Substantia nigra (tissue), 51 donors: ENCODE measurements at places on chromosomes 11 and 22.

- no peak for DNase-seq
Observed at GRCh38 chr11:94528551-94528950, 15.2 kb upstream of the FUT4 start.

- no peak for DNase-seq
Observed at GRCh38 chr11:103609117-103610066, 427.0 kb upstream of the DDI1 start.

- no peak for DNase-seq
Observed at GRCh38 chr11:11081288-11081687, 223.4 kb upstream of the ZBED5 start.

GRCh38 chr22:20422271-20423007 is 15.2 kb downstream of the SCARF2 start:
- DNase-seq = no peak

GRCh38 chr22:27378995-27379394 is 422.6 kb downstream of the MN1 start:
- DNase-seq = no peak

DNA sequence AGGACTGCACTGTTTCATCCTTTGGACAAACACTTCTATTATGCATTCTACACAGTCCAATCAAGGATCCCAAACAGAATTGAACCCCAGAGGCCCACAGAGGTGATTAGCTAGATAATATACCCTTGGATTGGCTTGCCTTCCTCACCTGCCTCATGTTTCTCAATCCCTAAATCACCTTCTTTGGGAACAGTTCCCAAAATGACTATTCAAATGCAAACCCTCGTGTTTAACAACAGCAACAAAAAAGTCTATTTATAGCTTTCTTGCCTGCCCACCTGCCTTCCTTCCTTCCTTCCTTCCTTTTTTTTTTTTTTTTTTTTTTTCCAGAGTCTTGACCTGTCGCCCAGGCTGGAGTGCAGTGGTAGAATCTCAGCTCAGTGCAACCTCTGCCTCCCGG is 180.0 kb downstream of the CNTN5 start:
- DNase-seq = no peak

GRCh38 chr11:114556135-114556534 is 3.5 kb downstream of the NXPE1 start:
- no peak for DNase-seq

DNA sequence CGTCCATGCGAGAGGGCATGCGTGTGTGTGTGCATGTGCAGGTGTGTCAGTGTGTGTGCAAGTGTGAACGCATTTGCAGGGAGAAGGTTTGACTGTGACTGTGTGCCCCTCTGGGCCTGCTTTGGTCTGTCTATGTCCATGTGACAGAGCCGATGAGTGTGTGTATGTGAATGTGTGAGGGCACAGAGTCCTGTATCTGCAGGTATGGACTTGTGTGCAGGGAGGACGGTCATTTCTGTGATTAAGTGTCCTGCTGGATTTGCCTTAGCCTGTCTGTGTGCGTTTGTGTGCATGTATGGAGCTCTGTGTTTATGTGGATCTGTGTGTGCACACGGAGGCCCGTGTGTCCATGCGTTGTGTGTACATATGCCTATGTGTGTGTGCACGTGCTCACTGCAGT is 5.4 kb downstream of the EMID1 start:
- no peak for DNase-seq

DNA sequence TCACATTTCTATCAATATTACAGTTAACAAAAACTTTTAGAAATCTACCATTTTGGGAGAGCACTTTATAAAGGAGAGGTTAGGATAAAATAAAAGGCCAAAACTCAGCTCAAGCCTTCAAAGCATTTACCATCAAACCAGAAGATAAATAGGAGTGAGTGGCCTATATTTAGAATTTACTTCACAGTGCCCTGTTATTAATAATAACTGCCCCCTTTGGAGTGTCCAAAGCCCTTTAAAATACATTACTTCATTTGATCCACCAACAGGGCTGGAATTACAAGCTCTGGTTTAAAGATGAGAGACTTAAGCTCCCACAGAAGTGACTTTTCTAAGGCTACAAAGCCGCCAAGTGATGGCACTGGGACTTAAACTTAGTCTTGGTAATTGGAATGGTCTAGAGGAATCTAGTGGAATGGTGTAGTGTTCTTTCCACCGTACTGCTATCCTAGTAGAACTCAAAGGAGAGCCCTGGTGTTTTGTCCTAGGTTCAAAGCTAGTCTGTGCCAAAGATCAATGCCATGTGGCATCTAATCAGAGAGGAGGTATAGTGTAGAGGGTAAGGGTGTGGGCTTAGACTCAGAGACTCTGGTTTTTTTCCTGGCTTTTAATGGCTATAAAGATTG is 21.2 kb upstream of the MTMR3 start:
- DNase-seq = no peak

GRCh38 chr22:42841444-42841843 is 15.6 kb downstream of the ARFGAP3 start:
- no peak for DNase-seq

DNA sequence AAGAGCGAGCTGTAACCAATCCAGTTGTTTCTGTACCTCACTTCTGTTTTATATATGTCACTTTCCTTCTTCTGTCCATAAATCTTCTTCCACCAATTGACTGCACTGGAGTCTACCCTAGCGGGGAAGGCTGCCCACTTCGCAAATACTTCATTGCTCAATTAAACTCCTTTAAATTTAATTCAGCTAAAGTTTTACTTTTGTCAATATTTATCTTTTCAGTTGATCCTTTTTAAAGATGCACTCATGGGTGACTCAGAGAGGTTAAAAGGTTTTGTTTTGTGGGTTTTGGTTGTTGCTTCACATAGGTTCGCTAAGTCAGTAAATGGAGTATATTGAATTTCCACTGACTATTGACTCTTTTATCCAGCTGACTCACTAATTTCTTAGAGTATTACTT is 597.2 kb downstream of the DLG2 start:
- no peak for DNase-seq

DNA sequence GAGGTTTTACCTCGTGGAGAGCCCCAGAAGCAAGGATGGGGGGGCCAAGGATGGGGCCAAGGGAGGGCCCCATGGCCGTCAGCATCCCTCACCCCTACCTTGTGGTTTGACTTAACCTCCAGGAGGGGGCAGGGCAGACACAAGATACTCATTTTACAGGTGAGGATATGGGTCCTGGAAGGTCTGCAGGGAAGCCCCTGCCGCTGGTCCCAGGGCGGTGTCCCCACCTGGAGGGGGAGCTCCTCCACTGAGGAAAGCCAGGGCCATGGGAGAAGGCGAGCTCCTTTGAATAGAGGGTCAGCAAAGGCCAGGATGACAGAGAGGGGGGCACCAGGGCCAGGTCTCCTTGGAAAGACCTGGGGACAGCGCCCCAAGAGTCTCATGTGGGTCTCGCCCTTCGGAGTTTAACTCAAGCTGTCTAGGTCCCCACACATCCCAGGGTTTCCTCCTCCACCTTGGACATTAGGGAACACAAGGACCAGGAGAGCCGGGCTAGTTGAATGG is 5.9 kb upstream of the ADORA2A start:
- no peak for DNase-seq

- DNase-seq = no peak
Observed at GRCh38 chr11:79794484-79795393, 353.9 kb upstream of the TENM4 start.

GRCh38 chr22:28506150-28506535 is 173.5 kb downstream of the TTC28 start:
- no peak for DNase-seq

DNA sequence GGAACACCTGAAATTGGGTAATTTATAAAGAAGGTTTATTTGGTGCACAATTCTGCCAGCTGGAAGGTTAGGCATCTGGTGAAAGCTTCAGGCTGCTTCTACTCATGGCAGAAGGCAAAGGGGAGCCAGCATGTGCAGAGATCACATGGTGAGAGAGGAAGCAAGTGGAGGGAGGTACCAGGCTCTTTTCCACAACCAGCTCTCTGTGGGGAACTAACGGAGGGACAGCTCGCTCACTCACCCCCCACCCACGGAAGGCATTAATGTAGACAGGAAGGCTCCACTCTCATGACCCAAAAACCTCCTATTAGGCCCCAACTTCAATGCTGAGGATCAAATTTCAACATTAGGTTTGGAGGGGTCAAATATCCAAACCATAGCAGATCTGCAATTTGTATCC is 75.6 kb upstream of the ARHGAP32 start:
- no peak for DNase-seq

DNA sequence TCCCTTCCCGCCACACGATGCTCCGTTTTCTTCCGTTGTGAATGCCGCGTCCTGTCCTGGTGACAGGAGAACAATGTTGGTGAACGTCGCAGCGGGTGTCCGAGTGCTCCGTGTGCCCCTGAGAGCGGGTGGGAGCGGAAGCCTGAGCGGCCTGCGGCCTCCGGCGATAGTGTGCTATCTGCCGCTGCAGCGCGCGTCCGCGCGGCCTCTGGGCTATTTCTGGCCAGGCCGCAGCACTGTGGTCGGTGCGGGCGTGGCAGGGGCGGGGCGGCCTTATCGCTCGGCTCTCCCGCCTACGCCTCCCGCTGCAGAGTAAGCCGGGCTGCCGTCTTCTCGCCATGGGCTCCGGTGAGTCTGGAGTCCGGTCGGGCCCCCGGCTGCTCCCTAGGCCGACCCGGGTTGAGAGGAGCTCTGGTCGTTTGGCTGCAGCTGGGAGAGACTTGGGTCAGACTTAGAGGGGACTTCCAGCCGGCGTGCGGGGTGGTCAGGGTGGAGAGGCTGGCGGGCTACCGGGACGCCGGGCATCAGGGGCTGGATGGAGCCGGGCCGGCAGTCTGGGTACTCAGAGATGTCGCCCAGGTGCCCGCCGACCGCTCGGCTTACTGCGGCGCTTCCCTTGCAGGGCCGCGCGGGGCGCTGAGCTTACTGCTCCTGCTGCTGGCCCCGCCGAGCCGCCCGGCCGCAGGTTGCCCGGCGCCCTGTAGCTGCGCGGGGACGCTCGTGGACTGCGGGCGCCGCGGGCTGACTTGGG is at the start of gene GP1BB:
Gene GP1BB (plus strand): TSS at position 308 of the 751 bp plus-strand sequence. CDS start 31 bp downstream, at position 339.
- DNase-seq = no peak

DNA sequence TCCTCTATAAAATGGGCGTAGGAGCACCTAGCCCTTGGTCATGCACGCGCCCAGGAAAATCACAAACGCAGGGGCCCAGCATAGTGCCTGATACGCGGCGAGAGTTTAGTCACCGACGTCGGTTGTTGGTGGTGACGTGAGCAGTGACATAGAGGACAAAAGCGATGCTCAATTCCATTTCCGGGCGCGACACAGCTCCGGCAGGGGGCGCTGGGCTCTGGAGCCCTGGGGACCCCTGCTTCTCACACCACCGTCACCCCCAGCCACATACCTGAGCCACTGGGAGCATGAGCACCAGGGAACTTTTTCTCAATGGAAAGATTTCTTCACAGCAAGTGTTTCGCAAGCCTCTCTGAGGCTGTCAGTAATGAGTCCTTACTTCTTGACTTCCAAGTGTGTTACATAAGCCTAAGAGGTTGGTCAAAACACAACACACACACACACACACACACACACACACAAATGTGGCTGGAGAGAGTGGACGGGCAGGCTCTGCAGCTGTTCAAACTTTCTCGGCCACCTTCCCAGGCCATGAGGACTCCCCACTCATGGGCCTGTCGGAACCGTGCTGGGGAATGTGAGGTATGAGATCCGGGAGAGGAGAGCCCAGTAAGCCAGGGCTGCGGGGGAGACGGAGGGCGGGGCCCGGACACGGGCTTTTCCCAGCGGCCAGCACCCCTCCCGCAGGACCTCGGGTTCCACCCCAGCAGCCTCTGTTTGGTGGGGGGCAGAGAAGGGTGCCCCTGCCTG is 36.9 kb upstream of the LINC01488 start:
- DNase-seq = peak; percentile 18

- DNase-seq = no peak
Observed at GRCh38 chr22:43235445-43236409, 48.8 kb upstream of the TTLL12 start.

DNA sequence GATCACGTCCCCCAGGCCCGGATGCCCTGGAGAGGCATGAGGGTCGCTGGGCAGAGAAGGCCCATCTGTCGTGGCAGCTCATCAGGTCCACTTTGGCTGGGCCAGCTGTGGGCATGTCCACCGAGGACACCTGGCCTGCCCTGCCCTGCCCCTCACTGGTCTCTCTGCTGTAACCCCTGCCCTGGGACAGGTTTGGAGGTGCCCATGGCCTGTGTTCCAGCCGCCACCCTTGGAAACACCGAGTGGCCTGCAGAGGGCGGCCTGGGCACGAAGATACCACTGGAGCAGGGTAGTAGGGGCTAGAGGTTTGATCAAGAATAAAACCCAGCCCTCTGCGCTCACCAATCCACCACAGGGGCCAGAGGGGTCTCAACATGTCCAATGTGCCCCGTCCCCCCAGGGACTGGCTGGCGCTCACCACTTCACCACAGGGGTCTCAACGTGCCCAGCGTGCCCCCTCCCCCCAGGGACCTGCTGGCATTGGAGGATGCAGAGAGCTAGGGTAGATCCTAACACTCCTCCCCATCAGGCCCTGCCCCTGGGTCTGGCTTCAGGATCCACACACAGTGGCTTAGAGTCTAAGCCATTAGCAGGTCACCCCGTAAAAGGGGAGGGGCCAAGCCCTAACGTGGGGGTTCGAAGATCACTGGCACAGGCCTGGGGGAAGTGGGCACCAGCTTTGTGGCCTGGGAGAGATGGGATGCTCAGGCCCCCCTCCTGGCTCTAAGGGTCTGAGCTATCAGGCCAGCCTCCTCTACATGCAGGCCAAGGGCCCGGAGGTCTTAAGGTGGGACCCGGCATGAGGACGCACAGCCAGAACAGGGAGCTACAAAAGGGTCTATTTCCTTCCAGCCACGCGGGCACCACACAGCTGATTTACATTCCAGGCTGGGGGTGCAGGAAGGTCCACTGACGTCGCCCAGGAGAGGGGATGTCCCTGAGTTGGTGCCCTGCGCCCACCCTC is 1.3 kb upstream of the HDAC10 start:
- peak; percentile 66 for DNase-seq

DNA sequence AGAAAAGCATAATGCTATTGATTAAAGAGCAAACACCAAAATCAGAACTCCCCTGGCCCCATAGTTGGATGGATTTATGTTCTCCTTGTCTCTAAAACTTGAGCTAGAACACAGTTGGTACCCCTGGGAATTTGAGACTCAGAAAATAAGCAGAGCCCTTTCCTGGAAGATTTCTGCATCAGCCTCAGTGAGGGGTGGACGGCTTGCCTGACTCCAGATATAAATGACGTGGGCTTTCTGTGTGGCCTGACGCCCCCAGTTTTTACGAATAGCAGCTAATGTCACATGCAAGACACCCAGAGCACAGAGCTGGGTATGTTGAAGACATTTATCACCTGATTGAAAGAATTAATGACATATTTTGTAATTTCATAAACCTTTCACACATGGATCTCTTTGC is 130.8 kb downstream of the TRIM29 start:
- DNase-seq = no peak

- DNase-seq = no peak
Observed at GRCh38 chr11:112410325-112410724, 149.7 kb upstream of the PLET1 start.

DNA sequence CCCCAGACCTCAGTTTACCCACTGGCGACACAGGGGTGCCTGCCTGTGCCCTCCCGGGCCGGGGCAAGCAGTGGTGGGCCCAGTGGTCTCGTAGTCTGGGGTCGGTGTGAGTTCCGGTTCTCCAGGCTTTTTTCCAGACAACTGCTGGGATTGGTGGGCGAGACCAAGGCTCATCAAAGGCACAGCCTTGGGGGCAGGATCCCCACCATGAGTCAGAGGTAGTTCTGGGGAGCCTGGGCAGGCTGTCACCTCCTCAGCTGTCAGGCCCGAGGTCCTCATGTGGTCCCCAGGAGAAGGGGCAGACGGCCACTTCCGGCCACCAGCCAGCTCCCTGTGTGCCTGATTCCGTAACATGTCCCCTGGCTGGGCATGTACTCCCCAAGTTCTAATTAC is 827 bp upstream of the MUC2 start:
- DNase-seq = no peak

- DNase-seq = no peak
Observed at GRCh38 chr11:90448256-90448655, 225.4 kb upstream of the CHORDC1 start.
